ENCODE measurements at places on chromosomes 7 and 10.

GRCh38 chr10:86945361-86946212 lies 11.8 kb downstream of the MMRN2 start:
- DNase-seq: no peak

DNA sequence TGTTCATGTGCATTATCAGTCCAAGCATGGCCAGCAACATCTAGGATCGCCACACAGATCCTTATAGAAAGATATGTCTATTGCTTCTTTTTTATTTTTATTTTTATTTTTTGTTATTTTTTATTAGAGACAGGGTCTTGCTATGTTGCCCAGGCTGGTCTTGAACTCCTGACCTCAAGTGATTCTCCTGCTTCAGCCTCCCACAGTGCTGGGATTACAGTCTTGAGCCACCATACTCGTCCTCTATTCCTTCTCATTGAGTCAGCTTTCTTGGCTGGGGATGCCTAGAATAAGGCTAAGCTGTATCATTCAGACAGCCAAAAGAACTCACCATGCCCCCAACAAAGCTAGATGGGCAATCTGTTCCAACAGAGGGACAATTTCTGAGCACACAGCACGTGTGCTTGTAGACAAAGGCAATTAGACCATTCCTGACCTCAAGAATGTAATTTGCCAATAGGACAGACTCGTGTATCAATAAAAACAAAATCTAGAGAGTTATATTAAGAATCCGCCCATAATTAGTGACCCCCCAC lies 264.0 kb upstream of the NEBL start:
- DNase-seq: no peak

DNA sequence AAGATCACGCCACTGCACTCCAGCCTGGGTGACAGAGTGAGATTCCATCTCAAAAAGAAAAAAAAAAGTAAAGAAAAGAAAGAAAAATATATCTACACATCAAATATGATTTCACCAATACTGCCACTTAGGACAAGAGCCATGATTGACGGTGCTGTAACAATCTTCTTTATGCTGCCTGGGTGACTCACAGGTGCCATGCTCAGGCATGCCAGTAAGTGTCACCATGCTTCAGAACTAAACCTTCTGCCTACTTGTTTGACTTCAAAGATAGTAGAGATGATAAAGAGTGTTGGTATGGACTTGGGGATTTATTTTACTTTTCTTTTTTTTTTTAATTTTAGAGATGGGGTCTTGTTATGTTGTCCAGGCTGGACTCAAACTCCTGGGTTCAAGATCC lies 33.6 kb upstream of the DNMBP start:
- DNase-seq: peak; percentile 14

DNA sequence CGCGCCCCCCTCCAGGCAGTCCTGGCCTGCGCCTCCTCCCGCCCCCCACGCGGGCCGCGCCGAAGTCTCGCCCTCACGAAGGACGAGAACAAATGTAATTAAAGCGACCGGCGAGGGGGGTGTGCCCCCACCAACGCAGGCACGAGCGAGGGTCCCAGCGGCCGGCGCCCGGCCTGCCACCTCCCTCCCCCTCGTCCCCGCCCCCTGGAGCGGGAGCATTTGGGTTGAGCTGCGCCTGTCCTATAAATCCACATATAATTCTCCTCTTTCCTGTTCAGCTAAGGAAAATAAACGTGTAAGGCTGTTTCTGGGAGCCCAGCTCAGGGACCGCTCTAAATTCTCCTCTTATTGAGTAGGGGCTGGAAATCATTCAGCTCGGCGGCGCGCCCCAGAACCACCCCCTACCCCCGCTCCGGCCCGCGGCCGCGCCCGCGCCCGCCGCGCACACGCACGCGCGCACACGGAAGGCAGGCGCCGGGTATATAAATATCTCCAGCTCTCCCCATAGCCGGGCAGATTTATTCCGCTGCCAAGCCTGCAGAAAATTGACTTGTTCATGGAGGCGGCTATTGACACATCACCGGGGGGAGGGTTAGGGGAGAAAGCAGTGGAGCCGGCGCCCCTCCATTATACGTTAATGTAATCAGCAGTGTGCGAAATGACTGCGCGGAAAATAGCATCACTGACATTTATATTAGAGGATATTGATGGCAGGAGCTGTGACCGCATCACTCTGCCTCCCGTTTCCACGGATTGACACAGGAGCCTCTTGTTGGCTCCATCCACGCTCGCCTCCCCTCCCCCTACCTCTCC lies 61.6 kb upstream of the BTRC start:
- DNase-seq: no peak

- DNase-seq: no peak
These were observed 1175.2 kb downstream of the NXPH1 start for GRCh38 chr7:9608560-9608959.

DNA sequence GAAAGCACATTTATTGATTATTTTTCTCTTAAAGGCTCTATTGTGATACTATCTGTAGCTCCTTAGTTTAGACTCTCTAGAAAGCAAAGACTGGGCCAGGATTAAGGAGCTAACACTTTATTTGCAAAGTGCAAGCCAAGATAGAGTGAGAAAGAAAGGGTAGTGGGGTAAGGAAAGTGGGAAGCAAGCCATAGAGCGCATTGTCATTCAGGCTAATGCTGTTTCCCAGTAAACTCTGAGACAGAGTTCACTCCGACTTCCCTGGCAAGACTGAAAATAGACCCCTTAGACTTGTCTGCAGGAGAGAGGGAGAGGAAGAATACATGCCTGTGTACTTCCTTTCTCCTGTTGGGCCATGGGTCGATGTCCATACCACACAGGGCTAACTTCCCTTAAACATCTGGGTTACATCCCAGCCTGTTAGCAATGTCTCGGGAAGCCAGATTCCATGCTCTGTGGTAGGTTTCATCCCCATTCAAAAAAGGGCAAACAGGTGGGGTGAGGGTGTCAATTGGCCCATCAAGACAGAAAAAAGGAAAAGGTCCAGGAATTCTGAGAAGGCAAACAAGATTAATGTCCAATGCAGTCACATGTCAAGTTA lies 875.8 kb upstream of the CELF2 start:
- DNase-seq: no peak

DNA sequence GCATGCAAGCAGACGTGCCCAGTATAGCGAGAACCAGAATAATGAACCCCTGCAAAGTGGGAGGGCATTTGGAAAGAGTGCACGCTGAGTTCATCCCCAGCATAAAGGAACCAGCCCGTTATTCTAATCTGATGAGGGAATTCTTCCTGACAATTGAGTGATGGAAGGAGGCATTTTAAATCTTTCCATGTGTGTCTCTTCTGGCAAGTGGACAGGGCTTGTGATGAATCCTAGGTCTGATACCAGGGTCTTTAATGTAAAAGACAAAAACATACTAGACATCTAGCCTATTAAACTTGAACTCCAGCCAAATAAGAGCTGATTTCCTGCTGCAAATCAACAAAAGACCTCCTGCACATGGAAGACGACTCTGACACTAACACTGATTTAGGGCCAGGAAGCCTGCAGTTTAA lies 301.2 kb downstream of the DPP6 start:
- no peak for DNase-seq

DNA sequence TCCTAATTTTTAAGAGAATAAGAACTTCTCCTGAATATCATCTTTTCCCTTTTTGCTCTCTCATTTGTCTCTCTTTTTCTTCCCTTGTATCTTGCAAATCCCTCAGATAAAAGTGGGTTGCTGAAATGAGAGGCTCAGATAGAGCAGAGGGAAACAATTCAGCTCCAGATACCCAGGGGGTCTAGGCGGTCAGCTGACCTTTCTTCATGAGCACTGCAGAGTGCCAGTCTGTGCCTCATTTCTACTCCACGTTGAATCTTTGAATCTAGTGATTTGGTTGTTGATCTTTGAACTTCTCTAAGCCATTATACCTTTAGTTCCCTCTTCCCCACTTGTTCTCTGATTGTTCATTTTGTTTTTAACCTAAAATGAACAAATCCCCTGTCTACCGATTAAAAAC lies 572.6 kb downstream of the PTPRN2 start:
- no peak for DNase-seq

DNA sequence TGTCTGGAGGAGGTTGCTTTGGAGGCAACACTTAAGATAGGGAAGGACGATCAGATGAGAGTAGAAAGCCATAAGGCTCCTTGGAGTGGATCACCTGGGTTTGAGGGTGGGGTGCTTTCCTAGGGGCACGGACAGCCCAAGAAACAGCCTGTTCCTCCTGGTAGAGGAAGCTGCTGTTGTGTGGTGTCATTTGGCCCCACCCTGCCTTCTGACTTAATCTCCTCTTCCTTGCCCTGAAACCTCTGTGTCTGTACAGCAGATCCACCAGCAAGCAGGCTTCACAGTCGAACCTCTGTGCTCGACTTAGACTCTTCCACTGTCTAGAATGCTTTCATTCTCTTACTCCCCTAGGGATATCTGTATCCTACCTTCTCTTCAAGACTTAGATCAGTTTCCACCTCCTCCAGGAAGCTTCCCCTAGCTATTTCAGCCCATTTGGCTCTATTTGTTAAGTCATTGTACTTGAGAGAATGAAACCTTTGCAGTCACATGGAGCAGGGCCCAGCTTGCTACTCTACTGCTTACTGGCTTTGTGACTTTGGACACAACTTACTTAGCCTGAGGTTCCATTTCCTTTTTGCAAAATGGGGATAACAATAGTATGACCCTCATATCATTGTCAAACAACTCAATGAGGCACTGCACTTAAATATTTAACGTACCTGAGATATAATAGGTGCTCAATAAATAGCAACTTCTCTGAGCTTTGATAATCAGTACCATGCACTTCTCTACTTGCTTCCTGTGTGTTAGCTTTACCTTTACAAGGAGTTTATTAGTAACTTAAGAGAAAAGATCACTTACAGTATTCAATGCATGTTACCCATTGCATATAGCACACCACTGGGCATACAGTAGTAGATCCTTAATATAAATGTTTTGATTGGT lies 5.0 kb downstream of the MXI1 start:
- DNase-seq: no peak

- no peak for DNase-seq
These were observed 26.9 kb downstream of the BMPER start for GRCh38 chr7:33932221-33932620.

GRCh38 chr7:45978010-45978681 lies 57.1 kb upstream of the IGFBP3 start:
- peak; percentile 91 for DNase-seq

- DNase-seq: no peak
These were observed at the start of gene PTPN12 for GRCh38 chr7:77537136-77537777. TSS of gene PTPN12 (plus strand) at chr7:77537295. CDS start at chr7:77537547, 252 bp downstream.

DNA sequence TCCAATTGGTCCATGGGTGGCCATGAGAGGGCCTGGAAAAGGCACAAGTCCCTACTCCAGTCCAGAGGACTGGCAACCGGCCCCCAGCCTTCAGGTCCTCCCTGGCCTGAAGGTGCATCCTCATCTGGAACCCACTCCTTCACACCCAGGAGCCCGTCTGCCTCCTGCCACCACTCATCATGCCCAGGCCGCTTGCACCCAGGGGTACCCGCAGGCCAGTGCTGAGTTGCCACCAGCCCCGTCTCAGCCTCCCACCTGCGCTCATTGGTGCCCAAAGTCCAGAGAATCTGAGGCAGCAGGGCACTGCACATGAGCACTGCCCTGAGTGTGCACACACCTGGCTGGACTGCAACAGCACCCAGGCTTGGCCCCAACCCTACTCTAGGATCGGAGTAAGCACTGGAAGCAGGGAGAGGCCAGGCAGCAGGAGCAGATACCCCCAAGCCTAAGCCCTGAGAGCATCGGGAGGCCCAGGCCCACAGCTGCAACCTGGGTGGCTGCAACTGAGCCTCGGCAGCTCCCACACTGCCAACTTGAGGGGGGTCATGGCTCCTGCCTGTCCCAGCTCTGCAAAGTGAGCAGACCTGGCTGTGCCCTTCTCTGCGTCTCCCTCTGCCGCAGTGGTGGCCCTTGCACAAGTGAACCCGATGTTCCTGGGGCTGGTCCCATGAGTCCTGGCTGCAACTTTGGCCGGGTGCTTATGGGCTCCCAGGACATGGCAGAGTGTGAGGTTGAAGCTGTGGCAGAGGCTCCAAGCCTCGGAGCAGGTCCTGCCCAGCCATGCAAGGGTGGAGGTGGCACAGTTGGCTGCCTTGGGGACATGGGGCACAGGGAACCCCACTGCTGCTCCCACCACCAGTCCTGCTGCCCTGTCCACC lies 44.3 kb downstream of the TCERG1L start:
- no peak for DNase-seq

DNA sequence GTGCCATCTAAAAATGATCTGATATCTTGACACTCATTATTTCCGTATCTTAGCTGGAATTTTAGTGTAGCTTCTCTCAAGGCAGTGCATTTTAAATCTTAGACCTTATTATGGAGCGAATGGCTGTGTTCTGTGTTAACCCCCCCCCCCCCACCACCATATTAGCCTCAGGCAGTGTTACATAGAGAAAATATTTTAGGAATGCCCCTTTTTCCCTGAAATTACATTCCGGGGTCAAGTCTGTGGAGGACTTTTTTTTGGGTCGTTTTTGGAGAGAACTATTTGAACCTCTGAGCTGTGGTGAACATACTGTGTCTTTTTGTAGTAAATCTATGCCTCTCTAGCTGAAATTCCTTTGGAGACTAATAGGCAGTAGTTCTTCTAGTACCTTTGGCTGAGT lies 3.1 kb downstream of the CCDC126 start:
- no peak for DNase-seq

DNA sequence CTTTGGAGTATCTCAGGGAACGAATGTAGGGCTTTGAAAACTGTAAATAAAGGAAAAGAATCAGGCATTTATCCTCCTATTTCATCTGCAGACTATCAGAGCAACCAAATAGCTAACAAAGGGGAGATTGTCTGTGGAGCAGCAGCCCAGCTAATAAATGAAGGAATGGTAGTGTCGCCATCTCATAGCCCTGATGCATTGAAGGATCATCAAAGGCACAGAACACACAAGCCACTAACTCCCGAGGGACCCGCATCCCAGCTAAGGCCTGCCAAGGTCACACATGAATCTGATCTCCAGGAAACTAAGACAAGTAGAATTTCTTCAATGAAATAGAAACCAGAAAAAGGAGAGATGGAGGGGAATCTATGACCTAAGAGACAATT lies 38.2 kb downstream of the CALML5 start:
- no peak for DNase-seq

DNA sequence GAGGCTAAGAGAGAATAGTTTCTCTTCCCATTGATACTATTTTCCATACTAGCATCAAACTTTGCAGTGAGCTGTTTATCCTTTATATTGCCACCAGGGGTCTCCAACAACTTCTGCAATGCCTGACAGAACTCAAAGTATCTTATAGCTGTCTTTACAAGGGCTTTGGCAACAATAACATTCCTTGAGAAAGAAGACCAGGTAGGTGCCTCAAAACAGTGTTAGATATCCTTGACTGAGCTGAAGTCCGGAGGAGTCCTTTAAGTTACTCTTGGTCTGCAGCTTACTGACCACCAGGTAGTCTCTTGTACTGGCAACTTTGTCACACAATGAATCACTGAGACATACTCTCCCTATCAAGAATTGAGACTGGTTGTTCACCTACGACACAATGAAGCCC lies 30.0 kb upstream of the TES start:
- peak; percentile 63 for DNase-seq

- no peak for DNase-seq
These were observed 7.9 kb downstream of the GIMAP5 start for GRCh38 chr7:150745086-150745485.

GRCh38 chr10:31906039-31906438 lies 22.6 kb downstream of the ARHGAP12 start:
- DNase-seq: no peak

All from NCI-H460 (cell line).